ENCODE measurements at places on chromosomes 4 and X.

- DNase-seq = no peak
Observed at GRCh38 chr4:135244056-135244455, 1042.5 kb upstream of the PABPC4L start.

DNA sequence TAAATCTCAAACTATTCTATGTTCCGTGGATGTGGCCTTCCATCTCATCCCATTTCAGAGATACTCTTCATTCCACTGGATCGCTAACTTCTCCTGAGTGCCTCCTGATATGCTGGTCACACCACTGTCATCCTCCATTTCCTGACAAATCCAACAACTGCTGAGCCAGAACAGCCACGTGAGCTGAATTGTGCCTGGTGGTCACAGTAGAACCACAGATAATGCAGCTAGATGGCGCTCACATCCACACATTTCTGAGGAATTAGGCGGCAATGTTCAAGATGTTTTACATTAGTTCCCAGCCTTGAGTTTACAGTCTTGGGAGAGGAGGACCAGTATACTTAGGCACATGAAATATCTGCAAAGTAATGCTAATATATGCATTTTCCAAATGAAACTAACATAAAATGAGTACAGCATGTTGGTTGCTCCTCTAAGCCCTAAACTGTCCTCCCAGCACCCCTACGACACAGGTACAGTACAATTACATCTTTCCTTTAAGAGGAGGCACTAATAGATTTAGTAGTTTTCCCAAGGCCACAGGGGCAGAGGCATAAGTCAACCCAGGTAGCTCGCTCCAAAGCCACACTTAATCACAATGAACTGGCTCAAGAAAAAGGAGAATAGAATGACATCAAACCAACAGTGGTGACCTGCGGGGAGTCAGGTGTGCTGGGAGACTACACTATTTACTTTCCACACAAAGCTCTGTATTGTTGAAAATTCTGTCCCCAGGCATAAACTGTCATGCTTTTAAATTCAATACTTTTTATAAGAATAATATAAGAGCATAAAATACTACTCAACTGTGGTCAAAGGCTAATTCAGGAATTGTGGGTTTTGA is 134.2 kb downstream of the CHIC2 start:
- peak; percentile 3 for DNase-seq

GRCh38 chr4:65344278-65344825 is 325.9 kb downstream of the EPHA5 start:
- DNase-seq = no peak

GRCh38 chr4:71290074-71290473 is 48.7 kb upstream of the SLC4A4 start:
- DNase-seq = no peak

DNA sequence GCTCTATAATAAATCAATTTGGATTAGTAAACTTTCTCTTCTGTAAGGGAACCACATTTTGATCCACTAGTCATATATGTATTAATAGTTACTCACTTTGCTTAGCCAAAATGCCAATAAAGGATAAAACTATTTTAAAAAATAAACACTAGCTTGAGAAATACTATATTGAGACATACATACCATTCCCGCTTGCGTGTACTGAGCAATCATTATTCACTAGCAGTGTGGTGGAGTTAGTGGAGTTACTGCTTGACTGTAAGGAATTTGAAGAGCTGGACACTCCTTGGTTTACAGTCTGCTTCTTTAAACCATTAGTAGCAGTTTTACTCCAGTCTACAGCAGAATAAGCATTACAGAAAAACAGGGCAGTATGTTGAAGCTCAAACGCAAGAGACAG is 10.8 kb upstream of the PHKA2 start:
- no peak for DNase-seq

- peak; percentile 45 for DNase-seq
Observed at GRCh38 chr4:26751838-26752237, 108.8 kb upstream of the STIM2 start.

- peak; percentile 31 for DNase-seq
Observed at GRCh38 chrX:51894697-51895336, 1.4 kb downstream of the MAGED1 start.

DNA sequence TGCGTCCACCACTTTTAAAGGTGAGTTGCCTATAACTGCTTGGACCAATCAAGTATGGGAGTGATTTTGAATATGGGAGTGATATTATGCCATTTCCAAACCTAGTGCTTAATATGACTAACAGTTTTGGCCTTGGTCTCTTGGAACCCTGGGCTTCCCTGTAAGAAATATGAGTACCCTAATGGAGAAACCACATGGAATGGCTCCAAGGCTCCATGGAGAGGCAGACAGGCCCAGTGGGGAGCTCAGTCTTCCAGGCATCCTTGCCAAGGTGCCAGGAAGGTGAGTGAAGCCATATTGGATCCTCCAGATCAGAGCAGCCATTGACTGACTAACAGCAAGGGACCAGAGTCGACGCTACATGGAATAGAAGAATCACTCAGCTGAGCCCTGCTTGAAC is 53.2 kb downstream of the MAML3 start:
- no peak for DNase-seq

DNA sequence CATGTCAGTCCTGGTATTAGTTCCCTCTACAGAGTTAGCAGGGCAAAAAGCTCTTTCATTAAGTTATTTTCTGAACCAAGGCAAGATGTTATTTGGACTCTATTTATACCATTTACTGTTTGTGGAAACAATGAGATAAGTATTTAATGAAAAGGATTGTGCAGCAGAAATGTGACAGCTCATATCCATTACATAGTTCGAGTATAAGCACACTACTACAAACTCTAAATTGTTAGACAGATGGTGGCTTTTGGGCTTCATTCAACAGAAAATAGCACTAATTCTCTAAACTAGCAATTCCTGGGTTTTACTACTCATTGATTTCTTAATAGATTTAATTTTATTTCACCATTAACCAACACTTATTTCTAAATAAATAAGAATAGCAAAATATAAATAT is 95.2 kb upstream of the ANK2 start:
- no peak for DNase-seq

DNA sequence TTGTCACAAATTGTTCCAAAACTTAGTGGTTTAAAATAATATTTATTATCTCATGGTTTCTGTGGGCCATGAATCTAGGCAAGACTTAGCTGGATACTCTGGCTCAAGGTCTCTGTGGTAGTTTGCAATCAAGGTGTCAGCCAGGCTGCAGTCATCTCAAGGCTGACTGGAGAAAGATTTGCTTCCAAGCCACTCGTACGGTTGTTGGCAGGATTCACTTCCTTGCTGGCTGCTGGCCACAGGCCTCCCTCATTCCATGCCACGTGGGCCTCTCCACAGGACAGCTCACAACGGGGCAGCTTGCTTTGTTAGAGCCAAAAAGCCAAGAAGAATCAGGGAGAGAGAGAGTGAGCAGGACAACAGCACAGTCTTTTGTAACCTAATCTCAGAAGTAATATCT is 101.4 kb downstream of the WWC2 start:
- no peak for DNase-seq

GRCh38 chr4:185120631-185120946 is 22.5 kb upstream of the SLC25A4 start:
- no peak for DNase-seq

DNA sequence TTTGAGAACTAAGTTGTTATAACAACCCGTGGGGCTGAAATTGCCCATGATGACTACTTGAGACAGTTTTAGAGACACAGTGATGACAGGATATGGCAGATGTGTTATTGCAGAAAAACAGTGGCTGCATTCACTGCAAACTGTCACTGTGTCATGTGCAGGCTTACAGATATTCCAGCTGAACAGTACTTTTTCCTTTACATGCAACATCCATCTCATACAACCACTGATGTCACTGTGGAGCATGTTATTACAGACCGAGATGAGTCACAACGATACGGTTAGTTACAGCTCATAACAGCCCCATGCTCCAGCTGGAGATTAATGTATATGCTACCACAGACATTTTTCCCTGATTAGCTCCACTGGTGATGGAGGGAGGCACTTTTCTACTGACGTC is 207.4 kb downstream of the TMA16 start:
- DNase-seq = peak; percentile 28

GRCh38 chr4:108651014-108651791 is 804 bp downstream of the OSTC start:
- no peak for DNase-seq

- DNase-seq = no peak
Observed at GRCh38 chr4:22556495-22556894, 40.6 kb upstream of the ADGRA3 start.

DNA sequence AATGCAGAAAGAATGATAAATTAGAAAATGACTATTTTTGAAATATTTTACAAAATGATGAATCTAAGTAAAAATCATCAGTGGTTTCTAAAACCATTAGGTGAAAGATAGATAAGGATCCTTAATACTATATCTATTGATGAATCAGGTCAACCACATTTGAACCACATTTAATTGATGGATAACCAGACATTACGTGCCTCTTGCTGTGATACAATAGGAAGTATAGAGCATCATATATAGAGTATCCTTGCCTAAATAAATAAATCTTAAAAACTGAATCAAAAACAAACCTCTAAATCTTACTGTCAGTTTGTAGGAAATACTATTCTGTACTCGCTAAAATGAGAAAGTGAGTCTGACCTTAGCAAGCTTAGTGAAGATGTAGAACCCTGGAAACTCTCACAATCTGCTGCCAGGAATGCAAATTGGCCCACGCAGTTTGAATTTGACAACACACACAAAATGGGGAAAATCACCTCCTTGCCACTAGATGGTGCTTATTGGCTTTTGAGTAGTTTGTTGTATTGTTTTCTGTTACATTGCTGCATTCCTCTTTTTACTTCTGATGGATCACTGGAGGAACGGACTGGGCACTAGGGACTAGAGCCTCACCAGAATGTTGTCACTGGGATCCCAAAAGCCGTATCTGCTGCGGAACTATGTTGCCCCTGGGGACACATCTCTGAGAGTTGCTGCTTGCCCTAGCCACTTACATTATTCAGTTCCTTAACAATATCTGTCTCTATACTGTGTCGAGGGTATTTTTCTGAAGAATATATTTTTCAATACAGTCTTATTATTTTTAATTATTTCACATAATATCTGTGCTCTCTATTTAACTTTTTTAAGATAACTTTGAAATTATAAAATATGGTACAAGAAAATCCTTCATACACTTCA is 25.4 kb upstream of the SLAIN2 start:
- DNase-seq = peak; percentile 32

DNA sequence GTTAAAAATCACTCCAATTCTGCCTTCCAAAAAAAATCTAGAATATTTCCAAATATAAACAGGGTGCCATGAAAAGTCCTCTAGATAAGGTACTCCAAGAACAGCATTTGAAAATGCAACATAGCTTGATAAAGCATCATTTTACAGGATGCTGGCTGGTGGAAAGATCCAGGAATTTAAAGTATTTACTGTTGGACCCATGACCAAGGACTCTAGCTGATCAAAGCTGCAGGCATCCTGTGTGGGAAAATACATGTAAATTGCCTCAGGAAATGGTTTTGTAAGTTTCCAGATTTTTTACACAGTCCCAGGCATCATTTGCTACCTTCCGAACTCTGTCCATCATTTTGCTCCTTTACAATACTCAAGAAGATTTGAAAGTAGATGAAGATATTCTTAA is 164.4 kb downstream of the GRIA3 start:
- DNase-seq = no peak

GRCh38 chr4:76067652-76068286 is 6.7 kb upstream of the ART3 start:
- DNase-seq = no peak

DNA sequence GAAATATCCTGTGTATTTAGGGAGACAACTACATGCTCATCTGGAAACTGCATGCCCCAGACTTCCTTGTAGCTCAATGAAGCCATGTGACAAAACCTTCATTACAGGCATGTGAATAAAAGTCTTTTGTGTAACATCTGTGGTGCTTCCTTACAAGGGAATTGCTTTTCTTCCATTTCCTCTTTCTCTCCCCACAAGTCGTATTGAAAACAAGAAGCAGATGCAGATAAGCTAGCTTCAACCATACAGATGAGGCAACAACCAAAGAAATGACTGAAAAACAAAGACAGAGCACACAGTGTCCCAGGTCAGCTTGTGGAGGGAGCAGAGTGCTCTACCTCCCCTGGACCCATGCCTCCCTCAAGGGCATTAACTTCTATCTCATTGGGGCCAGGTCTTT is 115.8 kb upstream of the INPP4B start:
- DNase-seq = no peak

DNA sequence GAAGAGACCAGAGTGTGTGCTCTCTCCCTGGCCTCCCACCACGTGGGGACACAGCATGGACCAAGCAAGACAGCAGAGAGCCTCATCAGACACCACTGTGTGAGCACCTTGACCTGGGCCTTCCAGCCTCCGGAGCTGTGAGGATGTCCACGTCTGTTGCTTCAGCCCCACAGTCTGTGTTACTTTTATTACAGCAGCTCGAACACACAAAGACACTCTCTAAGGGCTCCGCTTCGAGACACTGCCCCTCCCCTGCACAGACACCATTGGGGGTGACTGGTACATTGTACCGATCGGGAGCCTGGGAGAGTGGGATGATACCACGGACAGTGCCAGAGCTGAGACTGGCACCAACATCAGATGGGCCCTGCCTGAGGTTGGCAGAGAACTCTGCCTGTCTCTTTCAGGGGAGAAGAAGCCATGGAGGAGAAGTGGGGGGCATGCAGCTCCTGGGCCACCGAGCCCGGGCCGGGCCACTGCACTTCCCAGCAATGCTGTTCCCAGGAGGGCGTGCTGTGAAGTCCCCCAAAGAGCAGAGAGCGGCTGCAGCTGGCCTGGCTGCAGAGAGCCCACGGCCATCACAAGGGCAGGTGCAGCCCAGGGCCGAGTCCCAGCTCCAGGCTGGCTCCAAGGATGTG is 48.1 kb upstream of the HMX1 start:
- no peak for DNase-seq

GRCh38 chr4:98997166-98997565 is 1.6 kb downstream of the METAP1 start:
- no peak for DNase-seq

DNA sequence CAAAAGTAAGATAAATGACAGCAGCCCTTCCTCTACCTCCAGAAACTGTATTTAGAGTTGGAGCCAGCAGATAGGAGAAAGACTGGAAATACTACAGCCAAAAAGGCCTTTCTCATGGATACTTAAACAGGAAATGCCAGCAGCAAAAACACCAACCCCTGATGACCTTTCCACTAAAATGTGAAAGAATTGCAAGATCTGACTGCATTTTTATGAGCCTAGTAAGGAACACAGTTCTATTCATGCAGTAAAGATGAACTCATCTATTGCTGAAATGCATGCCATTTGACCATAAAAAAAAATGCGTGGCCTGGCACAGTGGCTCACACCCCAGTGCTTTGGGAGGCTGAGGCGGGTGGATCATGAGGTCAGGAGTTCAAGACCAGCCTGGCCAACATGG is 19.9 kb downstream of the ABCG2 start:
- no peak for DNase-seq

- DNase-seq = no peak
Observed at GRCh38 chr4:183438458-183439113, 5.8 kb upstream of the CDKN2AIP start.
